NCI-H524 treated with DMSO at 0.1 percent for 48 hours (cell line): ENCODE measurements at places on chromosomes 5 and 9.

DNA sequence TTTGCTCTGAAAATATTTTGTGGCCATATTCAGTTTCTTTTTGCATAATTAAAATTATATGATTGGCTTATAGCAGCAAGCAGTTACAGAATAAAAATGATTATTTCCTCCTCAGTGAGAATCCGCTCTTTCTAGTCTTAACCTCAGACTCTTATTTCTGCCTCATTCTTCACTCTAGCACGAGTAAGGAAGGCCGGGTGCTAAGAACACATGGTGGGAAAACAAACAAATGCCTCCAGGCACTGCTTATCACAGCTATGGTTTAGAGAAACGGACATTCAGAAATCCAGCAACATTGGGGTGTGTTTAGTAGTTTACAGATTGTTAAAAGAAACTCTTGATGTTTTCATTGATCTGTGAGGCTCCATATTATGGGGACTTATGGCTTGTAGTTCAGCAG is 168.7 kb downstream of the KDM4C start:
- DNase-seq: no peak

DNA sequence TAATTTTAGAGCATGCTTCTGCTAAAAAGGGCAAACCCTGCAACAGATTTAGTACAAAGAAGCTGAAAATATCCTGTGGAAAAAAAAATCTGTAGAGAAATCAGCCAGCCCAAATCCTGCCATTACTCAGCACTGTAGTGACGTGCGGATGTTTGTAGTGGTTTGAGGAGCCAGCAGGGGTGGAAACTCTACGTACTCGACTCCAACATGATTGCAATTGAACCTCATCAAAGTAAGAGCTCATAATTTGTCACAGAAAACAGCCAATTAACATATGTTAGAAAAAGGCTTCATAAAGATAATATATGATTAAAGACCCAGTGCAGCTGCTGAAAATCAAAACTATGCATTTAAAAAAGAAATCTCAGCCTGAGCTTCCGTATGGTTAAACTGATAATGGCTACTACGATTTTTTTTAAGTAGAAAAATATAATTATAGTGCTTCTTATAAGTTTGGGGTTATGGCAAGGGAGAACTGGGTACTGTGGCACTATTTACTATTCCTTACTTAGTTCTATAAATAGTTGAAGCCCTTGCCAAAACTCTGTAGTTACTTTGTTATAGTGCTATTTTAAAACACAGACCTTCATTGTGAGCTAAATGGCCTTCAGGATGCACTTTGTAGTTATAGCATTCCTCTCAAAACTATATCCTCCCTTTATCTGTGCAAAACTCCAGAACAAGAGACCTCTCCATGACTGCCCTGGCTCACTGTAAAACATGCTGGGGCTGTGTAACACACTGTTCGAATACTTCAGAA is 49.4 kb downstream of the MEF2C start:
- DNase-seq: no peak

DNA sequence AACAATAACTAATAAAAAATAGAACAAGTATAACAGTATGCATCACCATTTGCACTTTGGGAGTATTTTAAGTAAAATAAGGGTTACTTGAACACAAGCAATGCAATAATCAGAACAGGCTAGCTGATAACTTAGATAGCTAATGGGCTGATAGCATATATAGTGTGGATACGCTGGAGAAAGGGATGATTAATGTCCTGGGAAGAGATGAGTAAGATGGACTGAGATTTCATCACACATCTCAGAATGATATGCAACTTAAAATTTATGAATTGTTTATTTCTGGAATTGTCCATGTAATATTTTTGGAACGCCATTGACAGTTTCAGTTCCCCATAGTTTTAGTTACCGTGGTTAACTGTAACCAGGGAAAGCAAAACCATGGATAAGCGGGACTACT is 173.6 kb downstream of the ISL1 start:
- DNase-seq: no peak

GRCh38 chr9:37978983-37979382 is 75.1 kb upstream of the SLC25A51 start:
- DNase-seq: no peak

- no peak for DNase-seq
These were observed 3.5 kb downstream of the PRUNE2 start for GRCh38 chr9:76902395-76902794.

DNA sequence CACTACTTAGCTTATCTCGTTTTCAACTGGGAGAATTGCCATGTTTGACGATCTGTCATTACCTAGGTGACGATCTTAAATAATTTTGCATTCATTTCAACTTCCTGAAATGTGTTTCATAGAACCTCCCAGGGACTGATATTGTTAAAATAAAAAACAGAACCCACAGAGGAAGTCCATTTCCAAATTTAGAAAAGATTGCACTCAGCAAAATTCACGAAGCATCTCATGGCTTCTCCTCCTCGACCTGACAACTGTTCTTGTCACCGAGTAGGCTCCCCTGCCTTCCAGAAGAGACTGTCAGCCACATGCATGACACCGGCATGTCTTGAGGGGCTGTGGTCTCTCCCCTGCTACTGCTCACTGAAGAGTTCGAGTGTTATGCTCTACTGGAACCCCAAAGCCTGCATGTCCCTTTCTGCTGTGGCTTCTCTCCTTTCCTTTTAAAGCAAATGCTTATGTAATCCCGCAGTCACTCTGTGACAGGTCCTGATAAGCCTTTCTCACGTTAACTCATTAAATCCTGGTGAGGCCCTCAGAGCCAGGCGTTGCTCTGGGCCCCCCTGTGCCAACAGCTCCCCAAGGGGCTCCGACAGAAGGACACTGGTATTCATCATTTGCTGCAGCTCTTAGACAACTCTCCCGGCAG is 26.8 kb upstream of the ANKRD33B start:
- DNase-seq: no peak

- DNase-seq: no peak
These were observed 29.5 kb downstream of the IDNK start for GRCh38 chr9:83652433-83652832.

DNA sequence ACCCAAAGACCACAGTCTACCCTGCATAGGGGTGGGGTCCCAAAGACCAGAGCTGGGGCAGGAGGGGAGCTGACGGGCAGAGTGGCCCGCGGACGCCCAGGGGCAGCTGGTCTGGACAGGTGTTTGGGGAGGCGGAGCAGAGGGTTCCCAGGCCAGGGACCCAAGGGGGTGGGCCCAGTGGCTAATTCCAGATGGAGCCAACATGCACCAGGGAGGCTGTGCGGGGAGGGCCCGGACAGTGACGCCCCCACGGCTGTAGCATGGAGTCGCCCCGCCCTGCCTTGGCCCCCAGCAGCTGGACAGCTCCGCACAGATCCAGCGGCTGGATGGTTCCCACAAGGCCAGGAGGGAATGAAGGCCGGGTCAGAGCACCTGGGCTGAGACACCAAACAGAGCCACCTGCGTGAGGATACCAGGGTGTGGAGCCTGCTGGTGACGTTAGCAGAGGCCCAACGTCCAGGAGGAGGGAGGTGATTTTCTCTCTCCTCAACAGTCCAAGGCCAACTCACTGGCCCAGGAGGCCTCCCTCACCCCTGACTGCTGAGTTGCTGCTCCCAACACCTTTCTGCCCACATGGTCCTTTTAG is 55.3 kb upstream of the EGFL7 start:
- no peak for DNase-seq

- DNase-seq: no peak
These were observed 17.6 kb downstream of the GM2A start for GRCh38 chr5:151270599-151270998.

- no peak for DNase-seq
These were observed 3.9 kb downstream of the PLPPR1 start for GRCh38 chr9:101032426-101032825.

DNA sequence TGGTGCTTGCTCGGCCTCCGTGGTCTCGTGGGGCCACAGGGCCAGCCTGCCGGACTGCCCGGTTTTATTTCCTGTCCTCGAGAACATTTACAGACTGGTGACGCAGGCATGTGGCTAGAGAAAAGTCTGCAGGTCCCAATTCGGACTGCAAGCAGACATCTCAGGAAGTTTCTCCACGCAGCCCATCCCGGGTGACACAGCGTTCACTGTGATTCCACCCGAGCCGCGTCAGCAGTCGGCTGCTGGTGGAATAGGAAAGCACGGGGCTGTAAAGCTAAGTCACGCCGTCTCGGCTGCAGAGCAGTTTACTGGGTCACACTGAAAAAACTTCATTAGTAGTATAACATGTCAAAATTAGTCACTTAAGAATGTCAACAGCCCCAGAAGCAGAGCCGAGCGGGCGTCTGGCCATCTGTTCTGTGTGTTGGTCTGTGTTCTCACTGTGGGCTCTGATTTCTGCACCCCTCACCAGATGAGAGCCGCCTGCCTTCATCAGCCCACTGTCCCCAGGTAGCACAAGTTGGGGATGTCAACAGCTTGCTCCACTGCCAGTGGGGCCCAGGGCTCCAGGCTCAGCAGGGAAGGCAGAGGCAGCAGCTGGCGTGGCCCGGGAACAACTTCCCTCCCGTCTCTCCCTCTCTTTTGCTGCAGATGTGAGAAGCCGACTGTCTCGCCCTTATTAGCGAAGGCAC is 363.7 kb downstream of the IRX2 start:
- DNase-seq: peak; percentile 95

- no peak for DNase-seq
These were observed 54.7 kb downstream of the TNC start for GRCh38 chr9:115063058-115063845.

DNA sequence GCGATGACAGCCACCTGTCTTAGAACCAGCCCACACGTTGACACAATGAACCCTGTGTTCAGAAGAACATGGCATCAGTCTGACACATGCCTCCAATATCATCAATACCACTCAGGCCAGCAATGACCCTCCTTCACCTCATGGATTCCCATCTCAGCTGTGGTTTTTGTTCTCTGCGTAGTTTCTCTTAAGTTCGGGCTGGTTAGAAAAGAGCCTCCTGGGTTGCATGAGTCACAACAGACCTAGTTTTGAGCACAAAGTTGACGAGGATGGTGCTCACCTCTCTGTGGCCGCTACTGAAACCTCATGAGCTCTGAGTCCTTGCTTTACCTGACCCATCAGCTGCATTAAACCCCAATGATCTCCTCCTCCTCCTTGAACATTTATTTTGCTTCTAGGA is 299.9 kb downstream of the SPOCK1 start:
- no peak for DNase-seq

GRCh38 chr5:132272311-132273210 is 15.1 kb downstream of the PDLIM4 start:
- no peak for DNase-seq

DNA sequence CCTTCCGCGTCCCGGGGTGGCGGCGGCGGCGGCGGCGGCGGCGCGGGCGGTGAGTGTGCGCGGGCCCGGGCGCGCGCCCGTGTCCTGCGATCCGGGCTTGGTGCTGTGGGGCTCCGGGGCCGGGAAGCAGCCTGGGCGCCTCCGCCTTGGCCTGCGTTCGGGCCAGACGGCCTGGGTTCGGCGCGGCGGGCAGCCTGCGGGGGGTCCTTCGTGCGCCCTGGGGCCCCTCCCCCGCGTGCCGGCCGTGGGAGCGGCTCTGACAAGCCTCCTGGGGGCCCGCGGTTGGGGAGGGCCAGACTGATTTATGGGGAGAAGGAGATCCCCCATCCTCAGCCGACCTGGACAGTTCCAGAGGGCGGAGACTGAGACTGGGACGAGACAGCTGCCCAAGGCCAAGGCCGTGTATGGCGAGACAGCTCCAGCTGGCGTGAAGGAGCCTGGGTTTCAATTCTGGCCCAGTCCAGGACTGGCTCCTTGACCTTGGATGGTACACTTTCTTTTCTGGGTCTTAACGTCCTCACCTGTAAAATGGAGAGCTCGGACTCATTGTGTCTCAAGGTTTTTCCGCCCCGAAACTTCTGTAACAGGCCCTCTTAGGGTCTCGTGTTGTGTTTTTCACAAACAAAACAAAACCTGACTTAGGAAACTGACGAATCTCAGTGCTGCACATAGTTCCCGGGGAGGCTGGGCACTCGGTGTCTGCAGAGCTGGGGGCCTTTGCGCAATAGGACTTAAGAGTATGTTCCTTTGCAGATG is 603 bp downstream of the TMEM268 start:
- DNase-seq: peak; percentile 25

DNA sequence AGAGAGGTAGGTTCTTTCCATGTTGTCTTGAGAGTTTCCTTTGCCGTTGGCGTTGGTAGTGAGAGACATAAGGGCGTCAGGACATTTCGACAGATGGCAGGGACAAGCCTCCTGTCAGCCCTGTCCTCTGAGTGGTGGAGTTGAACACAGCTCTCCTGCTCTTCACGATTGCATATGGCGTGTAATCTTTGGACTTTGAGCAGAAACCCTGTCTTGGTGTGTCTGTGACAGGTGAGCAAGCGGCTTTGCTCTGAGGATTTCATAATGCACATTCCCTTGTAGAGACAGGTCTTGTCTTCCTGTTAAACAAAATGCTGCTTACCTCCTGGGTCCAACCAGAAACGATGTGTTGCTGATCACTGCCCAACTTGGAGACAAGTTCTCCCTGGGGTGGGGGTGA is 146.5 kb downstream of the NXNL2 start:
- DNase-seq: no peak

GRCh38 chr9:76400534-76401096 is 6.4 kb upstream of the RFK start:
- DNase-seq: no peak

DNA sequence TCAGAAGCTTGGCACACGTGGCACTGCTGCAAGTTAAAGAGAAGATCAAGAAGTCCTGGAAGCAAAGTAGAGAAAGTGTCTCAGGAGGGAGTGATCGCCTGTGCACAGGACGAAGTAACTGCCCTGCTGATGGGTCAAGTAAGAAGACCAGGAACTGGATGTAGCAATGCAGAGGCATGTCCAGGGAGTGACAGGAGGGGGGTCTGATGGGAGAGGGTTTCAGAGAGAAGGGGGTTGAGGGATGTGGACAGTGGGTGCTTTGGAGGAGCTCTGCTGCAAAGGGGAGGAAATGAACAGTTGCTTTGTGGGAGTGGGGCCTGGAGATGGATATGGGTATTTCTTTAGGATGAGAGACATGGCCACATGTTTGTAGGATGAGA is 60.2 kb upstream of the PHYKPL start:
- DNase-seq: no peak

DNA sequence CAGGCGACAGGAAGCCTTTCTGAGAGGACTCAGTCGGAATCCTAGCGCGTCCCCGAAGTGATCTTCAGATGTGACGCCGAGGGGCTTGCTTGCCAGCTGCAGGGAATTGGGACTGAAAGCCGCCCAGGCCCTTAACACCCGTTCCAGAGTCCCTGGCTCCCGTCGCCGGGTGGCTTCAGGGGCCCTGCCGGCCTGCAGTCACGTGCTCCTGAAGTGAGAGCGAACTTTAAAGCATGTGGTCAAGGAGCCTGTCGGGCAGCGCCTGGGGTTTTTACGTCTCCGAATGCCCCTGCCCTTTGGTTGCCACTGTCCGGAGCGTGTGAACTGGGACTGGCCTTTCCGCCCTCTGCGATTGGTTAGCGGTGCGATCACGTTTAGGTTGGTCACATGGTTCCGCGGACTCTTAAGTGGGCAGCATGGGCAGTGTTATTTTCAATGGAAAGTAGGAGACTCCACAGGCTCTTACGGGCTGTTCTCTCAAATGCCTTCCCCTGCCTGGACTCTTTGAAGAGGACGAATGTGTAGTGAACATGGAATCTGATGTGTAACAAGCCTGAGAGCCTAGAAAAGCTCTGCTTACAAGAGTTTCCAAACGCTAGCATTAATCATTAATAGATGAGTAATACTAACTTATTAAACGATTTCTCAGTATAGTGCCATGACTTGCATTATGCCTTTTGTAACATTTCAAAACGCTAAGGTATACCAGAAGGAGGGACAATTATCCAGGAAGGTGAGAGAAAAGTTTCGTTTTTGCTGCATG is 1.9 kb downstream of the VLDLR start:
- DNase-seq: no peak
